Panc1 (cell line): ENCODE measurements at places on chromosomes 1 and 21.

DNA sequence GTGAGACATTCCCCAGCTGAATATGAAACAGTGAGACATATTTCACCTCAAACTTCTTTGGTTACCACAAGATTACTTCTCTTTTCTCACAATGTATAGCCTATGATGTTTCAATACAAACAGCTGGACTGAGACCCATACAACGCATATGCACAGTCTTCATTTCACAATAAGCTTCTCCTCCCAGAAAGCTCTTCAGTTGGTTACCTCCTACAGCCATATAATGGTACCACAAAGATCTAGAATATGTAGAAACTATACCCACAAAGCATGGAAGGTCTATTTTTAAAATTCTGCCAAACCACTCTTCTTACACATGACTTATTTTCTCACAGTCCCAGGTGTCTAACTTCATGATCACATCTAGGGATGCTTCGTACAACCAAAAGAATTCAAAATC, 70.8 kb downstream of the JAK1 start:
- DNase-seq = no peak

DNA sequence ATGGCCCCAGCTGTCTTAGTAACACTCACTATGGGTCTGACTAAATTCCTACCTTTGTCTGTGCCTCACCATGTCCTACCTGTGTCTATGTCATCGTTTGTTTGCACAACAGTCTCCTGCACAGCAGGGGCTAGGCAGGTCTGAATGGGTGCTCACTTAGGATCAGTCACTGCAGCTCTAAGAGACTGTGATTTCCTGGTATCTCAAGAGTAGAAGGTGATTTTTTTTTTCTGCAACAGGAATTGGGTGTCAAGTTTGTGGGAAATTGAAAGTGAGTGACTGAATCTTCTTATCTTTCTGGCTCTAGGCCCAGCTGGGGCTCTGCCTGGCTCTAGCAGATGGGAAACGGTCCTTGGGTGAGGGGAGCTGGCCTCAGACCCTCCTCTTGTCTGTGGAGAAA, 46.4 kb upstream of the TRABD2B start:
- DNase-seq = no peak

GRCh38 chr1:193448682-193449461, 262.5 kb upstream of the B3GALT2 start:
- DNase-seq = no peak

GRCh38 chr1:111110197-111110899, 29.5 kb downstream of the DRAM2 start:
- no peak for DNase-seq

DNA sequence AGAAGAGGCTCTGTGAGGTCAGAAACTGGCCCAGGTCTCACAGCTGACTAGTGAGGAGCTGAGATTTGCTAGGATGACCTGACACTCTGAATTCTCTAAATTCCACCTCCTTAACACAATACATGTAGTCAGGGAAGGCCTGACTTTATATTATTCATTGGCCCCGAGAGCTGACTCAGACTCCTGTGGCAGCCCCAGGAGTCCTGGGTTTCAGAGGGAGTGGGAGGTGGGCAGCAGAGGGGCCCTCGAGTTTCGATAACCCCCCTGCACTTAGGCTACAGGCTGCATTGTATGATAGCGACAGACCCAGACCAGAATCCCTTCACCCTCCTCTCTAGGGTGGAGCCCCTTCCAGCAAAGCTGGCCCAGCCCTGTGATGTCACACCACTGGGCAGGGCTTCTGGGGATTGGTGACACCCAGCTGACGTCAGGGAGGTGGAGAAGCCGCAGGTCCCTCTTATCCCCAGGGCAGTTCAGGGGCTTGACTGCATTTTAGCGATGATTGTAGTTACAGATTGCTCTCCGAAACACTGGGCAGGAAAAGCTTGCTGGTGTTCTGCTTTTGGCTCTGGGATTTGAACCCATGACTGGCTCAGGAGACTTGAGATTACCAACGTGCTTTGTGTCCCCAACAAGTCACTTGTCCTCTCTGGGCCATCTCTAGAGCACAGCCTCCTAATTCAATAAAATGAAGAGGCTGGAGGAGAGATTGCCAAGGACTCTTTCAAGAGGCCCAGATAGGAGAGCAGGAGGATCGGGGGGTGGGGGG, 17.0 kb upstream of the GPR37L1 start:
- no peak for DNase-seq

- no peak for DNase-seq
Measured at GRCh38 chr1:156656806-156657740, 15.2 kb downstream of the BCAN start.

DNA sequence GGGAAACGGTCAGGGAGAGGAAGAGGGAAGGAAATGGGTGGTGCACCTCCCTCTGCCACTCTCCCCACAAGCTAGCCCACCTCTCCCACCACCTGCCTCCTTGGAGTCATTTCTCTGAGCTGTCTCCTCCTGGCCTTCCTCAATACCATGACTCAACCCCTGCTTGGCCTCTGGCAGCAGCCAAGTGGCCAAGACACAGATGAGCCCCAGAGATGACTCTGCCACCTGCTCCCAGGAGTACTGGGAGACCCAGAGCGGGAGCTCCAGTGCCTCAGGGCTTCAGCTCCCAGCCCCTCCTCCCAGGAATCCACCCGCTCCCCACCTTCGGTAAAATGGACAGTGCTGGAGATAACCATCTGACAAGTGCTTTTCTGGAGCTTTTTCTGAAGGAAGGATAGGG, 2.6 kb downstream of the S100A16 start:
- DNase-seq = no peak

DNA sequence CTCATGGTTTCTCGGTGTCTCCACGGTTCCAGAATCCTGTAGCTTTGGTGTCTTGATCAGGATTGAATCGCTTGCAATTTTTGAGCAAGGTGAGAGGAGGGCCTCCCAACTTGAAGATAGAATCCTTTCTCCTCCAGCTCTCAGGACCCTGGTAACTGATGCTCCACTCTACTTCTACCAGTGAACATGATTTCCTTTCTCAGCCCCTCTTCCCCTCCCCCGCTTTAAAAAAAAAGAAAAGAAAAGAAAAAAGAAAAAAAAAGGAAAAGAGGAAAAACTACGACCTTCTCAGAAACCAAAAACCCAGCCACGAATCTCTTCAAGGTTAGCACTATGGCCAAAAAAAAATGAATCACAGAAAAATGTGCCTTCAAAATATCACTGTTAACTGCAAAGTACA, 1.2 kb downstream of the ARHGEF11 start:
- DNase-seq = no peak

DNA sequence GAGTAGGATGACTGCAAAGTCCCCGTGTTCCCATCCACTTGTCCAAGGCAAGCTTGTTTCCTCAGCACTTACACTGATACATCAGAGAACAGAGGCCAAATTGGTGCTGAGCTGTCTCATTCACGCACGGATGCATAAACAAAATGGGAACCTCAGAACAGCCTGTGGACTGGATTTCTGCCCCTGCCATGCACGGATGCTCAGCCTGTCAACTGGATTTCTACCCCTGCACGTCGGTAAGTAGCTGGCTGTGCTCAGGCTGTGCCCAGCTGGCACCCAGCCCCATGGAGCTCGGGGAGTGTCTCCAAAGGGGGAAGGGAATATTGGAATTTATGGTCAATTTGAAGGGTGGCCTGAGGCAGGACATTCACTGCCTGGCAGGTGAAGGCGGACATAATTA, 40.8 kb upstream of the TMPRSS2 start:
- no peak for DNase-seq

GRCh38 chr1:60952612-60953111, 129.7 kb upstream of the NFIA start:
- no peak for DNase-seq

- DNase-seq = no peak
Measured at GRCh38 chr1:185601189-185601588, 133.0 kb upstream of the HMCN1 start.

DNA sequence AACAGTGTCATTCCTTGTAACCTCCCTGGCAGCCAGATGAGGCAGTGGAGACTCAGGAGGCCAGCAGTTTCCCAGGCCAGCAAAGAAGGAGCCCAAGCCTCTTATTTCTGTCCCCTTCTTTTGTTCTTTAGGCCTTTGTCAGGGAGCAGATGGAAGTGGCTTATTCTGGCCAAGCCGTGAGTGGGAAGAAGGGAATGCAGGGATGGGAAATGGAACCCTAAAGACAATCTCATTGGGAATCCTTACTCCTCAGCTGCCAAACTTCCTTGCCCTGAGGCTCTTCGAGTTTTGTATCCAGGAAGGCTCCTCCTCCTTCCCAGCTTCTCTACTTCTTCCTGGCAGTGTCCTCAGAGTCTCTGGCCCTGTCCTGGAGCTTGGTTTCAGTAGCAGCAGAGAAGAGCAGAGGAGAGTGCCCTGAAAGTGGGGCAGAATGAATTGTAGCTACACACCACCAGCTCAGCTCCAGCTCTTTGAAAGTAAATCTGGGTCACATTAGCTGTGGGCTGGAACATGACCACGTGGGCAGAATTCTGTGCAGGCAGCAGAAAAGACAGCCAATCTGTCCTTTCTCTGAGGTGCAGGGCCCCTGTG, 63.9 kb downstream of the NDUFS5 start:
- no peak for DNase-seq

DNA sequence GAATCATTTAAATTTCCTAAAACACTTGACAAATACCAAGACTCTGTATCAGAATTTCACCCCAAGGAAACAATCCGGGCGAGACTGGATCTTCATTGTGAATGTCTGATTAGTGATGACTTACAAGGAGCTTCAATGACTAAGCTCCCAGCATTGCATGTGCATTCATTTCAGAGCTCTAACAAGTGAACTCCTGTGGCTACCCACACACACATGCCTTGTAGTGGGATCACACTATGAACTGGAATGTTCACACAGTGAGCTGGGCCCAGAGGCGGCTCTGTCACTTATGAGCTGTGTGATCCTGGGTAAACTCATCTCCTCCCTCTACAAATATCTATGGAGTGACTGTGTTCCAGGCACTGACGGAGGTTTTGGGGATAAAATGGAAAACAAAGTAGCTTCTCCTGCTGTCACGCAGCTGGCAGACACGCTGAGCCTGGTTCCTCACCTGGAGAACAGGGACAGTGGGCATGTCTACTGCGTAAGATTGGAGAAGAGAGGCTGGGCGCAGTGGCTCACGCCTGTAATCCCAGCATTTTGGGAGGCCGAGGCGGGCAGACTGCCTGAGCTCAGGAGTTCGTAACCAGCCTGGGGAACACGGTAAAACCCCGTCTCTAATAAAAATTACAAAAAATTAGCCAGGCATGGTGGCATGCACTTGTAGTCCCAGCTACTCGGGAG, 56.9 kb downstream of the CLSTN1 start:
- peak; percentile 35 for DNase-seq

DNA sequence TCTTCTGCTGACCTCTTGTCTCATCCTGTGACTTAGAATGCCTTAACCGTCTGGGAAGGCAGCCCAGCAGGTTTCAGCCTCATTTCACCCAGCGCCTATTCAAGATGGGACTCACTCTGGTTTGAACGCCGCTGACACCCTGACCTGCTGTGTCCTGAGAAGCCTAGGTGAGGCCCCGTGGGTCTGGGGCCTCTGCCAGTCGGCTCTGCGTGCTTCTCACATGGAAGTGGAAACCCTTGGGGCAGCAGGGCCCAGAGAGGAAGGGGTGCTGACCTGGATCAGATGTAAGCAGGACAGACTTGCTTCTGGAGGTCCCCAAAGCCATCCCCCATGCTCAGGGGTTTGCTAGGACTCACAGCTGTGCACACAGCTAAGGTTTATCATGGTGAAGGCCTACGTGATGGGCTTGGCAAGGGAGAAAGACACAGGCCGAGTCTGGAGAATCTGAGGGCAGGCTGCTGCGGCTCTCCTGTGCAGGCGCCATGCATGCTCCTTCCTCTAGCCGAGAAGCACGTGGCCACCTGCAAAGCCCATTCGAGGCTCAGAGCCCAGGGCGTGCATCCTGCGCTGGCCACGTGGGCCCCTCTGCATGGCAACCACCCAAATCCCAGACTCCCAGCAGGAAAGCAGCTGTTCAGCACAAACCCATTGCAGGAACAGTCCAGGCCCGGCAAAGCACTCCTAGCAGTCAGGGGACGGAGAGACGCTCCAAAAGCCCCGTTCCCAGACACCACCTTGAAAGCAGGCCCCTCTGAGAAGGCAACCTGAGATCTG, 3.8 kb downstream of the TRPM2 start:
- DNase-seq = no peak

GRCh38 chr1:185017338-185017737, 28.0 kb upstream of the RNF2 start:
- DNase-seq = peak; percentile 15

- no peak for DNase-seq
Measured at GRCh38 chr1:118744420-118744819, 243.7 kb downstream of the TBX15 start.

- DNase-seq = no peak
Measured at GRCh38 chr1:68074472-68074871, 24.0 kb upstream of the DIRAS3 start.

DNA sequence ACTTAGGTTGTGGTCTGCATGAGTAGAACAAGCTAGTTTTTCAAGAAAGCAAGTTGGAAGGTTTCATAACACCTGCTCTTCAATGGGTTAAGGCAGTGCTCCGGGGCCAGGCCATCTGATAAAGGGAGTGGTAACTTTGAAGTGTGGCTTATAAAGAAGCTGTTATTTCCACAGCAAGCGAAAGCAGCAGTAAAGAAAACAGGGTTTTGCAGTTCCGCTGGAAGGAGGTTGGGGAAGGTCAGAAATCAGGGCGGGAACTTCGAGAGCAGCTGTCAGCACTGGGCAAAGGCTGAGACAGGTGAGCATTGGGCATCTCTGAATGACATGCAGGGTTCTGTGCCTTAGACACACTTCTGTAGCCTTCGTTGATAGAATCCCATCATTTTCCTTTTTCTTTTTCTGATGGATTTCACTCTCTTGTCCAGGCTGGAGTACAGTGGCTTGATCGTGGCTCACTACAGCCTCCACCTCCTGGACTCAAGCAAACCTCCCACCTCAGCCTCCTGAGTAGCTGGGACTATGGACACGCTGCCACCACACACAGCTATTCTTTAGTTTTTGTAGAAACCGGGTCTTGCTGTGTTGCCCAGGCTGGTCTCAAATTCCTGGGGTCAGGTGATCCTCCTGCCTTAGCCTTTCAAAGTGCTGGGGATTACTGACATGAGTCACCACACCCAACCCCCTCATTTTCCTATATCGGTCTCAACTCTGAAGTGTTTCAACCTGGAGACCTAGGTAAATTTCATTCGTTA, 20.5 kb downstream of the TMEM51 start:
- no peak for DNase-seq

GRCh38 chr1:36187800-36188593, 32.0 kb downstream of the MAP7D1 start:
- peak; percentile 81 for DNase-seq

- peak; percentile 24 for DNase-seq
Measured at GRCh38 chr1:212566522-212567479, 41.8 kb upstream of the ATF3 start.

- no peak for DNase-seq
Measured at GRCh38 chr1:166811691-166812090, 27.6 kb upstream of the POGK start.
